ENCODE measurements at places on chromosomes 16 and 17. TPM values are rescaled to one million over a fixed set of nuclear protein-coding genes. Genes with fewer than 3 reads are reported as not detected.

SNX20 gene
- total RNA-seq, result 9.2 TPM

CARD14 gene
- 1.1 TPM for total RNA-seq

DNA sequence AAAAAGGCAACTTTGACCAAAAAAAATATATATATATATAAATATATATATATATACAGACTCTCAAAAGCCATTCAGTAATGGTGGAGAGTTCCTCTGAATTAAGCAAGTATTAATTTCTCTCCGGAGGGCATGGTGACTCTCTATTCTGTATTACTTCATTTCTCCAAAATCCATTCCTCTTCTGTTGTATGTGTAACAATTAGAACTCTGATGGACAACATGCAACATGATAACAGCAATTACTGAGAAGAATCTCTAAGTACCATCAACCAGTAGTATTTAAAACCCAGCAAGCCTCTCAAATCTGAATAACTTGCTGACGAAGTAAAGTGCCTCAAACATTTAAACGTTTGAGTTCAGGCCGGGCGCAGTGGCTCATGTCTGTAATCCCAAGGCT lies 2.3 kb downstream of the GRB2 start:
- no peak for DNase-seq
- H3K4me1 ChIP-seq, result peaks cover 42% of the 10 kb centered on the region

DNA sequence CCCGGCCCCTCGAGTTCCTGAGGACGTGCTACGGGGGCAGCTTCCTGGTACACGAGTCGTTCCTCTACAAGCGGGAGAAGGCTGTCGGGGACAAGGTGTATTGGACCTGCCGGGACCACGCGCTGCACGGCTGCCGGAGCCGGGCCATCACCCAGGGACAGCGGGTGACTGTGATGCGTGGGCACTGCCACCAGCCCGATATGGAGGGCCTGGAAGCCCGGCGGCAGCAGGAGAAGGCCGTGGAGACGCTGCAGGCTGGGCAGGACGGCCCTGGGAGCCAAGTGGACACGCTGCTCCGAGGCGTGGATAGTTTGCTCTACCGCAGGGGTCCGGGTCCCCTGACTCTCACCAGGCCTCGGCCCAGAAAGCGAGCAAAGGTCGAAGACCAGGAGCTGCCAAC lies 21.4 kb downstream of the FLYWCH1 start:
- DNase-seq, result peak; percentile 62
- H3K27me3 ChIP-seq, result no peaks in the 10 kb centered on the region
- H3K36me3 ChIP-seq, result peaks cover 65% of the 10 kb centered on the region
- no peaks in the 10 kb centered on the region for H3K4me1 ChIP-seq
- no peak overlapping the region for H3K27ac ChIP-seq

GRCh38 chr17:78374189-78374588 lies 4.3 kb upstream of the PGS1 start:
- H3K36me3 ChIP-seq, result no peaks in the 10 kb centered on the region
- DNase-seq, result no peak
- H3K4me1 ChIP-seq, result peaks cover 40% of the 10 kb centered on the region
- no peaks in the 10 kb centered on the region for H3K27me3 ChIP-seq
- H3K27ac ChIP-seq, result peak overlapping the region; percentile 73

SLC16A5 gene
- 40.5 TPM for total RNA-seq

- no peak for DNase-seq
- no peaks in the 10 kb centered on the region for H3K4me1 ChIP-seq
- no peak overlapping the region for H3K27ac ChIP-seq
Measured at GRCh38 chr17:48745381-48746275, 17.1 kb upstream of the HOXB13 start.

DNA sequence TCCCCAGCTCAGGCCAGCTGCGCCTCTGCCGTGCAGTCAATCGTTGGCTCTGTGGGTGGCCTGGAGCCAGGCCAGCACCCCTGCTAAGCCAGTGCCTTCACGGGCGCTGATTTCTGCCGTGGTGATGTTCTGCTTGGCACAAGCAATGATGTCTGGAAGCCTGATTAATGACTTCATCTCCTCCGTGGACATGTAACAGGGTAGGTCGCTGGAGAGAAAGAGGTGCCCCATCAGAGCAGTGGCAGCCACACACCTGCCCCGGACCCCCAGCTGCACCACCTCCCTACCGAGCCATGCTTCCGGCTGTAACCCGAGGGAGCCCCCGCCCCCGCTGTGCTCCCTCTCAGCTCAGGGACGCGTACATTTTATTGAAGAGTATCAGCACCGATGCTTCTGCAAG lies 1.9 kb downstream of the ARL16 start:
- peaks cover 14% of the 10 kb centered on the region for H3K36me3 ChIP-seq
- H3K4me3 ChIP-seq, result no peak overlapping the region
- no peak for DNase-seq
- no peak overlapping the region for H3K27ac ChIP-seq

DNA sequence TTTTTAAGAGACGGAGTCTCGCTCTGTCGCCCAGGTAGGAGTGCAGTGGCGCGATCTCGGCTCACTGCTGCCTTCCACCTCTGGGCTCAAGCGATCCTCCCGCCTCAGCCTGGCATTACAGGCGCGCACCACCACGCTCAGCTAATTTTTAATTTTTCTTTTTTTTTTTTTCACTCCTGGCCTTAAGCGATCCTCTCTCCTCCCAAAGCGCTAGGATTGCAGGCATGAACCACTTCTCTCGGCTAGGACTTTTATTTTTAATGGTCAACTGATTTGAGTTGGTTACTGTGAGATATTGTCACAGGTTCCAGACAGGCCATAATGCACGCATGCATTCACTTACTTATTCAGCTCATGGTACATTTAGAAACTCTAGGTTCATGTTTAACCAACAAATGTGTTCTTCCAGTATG lies 888 bp downstream of the PIGW start:
- no peaks in the 10 kb centered on the region for H3K27me3 ChIP-seq
- peaks cover 4% of the 10 kb centered on the region for H3K4me1 ChIP-seq
- H3K4me3 ChIP-seq, result peak overlapping the region; percentile 97
- peak overlapping the region; percentile 99 for H3K27ac ChIP-seq
- DNase-seq, result no peak

GRCh38 chr16:15553313-15554088 lies 89.5 kb downstream of the MARF1 start:
- no peaks in the 10 kb centered on the region for H3K36me3 ChIP-seq
- H3K27ac ChIP-seq, result no peak overlapping the region
- DNase-seq, result no peak
- no peaks in the 10 kb centered on the region for H3K4me1 ChIP-seq
- H3K27me3 ChIP-seq, result no peaks in the 10 kb centered on the region

- no peaks in the 10 kb centered on the region for H3K36me3 ChIP-seq
- peaks cover 5% of the 10 kb centered on the region for H3K4me1 ChIP-seq
Measured at GRCh38 chr16:4273858-4274311, 1.1 kb upstream of the TFAP4 start.

DNA sequence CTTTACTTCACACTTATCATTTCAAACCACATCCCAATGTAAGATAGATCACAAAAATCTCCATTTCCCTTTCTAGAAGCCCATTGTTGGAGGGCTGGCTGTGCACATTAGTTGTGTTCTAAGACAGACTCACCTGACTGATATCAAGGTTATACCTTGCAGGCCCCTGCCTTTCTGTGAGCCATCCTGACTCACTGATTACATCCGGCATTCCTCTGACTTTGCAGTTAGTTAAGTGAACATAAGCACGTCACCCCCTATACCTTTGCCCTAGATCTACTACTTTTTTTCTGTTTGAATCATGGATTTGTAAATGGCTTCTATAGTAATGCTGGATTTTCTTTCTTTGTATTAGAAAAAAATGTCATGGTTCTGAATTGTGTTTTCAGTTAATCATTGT lies 78.3 kb downstream of the TANGO6 start:
- no peak overlapping the region for H3K27ac ChIP-seq
- DNase-seq, result no peak
- no peaks in the 10 kb centered on the region for H3K4me1 ChIP-seq
- H3K27me3 ChIP-seq, result no peaks in the 10 kb centered on the region
- no peak overlapping the region for H3K4me3 ChIP-seq

CACNG5 gene
- total RNA-seq, result not detected

DNA sequence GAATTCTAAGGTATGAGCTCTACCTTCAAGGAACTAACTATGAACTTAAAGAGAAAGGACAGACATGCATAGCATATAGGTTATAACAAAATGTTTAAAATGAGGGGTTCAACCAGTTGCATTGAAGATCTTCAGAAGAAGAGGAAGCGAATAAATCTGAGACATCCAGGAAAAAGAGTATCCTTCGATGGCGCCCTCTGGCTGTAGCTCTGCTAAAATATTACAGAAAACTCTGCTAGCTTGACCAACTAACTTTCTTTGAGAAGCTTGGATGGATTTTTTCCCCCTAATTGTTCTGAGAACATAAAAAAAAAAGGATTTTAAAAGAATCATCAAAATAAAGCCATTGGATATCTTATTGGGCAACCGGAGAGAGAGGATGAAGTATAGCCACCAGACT lies 659.9 kb upstream of the SOX9 start:
- H3K4me3 ChIP-seq, result no peak overlapping the region
- H3K27ac ChIP-seq, result no peak overlapping the region
- H3K4me1 ChIP-seq, result no peaks in the 10 kb centered on the region
- DNase-seq, result no peak
- H3K36me3 ChIP-seq, result no peaks in the 10 kb centered on the region

DNA sequence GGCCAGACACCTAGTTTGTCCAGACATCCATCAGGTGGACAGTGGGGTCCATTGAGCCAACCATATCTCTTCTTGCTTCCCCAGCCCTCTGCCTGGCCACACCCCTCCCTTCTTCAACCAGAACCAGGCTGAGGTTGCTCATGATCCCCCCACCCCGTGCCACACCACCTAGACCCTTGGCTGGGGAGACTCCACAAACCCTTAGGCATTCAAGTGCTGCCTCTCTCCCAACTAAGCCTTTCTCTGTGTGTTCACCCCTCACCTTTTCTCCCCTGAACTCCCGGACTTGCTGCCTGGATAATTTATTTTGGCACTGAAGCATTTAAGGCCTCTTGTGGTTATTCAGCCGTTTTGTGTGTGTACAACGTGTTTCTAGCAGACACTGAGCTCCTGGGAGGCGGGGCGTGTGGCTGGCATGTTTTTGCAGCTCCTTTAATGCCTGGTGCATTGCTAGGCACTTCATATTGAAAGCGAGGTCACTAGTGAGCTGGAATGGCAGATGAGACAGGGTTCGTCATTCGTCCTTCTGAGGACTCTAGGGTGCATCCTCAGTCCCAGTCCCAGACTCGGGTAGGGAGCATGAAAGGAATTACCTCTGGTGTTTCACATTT lies 28.7 kb downstream of the CACNA1G start:
- no peak overlapping the region for H3K4me3 ChIP-seq
- no peak overlapping the region for H3K27ac ChIP-seq
- peaks cover 10% of the 10 kb centered on the region for H3K4me1 ChIP-seq
- H3K36me3 ChIP-seq, result no peaks in the 10 kb centered on the region
- no peaks in the 10 kb centered on the region for H3K27me3 ChIP-seq
- no peak for DNase-seq

DNA sequence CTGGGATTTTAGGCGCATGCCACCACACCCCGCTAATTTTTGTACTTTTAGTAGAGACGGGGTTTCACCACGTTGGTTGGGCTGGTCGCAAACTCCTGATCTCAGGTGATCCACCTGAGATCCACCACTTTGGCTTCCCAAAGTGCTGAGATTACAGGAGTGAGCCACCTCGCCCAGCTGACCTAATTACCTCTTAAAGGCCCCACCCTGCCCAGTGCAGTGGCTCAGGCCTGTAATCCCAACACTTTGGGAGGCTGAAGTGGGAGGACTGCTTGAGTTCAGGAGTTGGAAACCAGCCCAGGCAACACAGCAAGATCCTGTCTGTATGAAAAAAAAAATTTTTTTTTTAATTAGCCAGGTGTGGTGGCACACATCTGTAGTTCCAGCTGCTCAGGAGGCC lies 2.9 kb upstream of the COASY start:
- no peaks in the 10 kb centered on the region for H3K27me3 ChIP-seq
- H3K4me3 ChIP-seq, result no peak overlapping the region

CDYL2 gene
- 21.0 TPM for total RNA-seq

HID1 gene
- total RNA-seq, result 33.5 TPM

- peaks cover 3% of the 10 kb centered on the region for H3K4me1 ChIP-seq
- H3K27me3 ChIP-seq, result no peaks in the 10 kb centered on the region
- no peak overlapping the region for H3K4me3 ChIP-seq
- H3K36me3 ChIP-seq, result peaks cover 40% of the 10 kb centered on the region
Measured at GRCh38 chr16:87328846-87329245, 11.7 kb upstream of the C16orf95 start.

- no peak overlapping the region for H3K4me3 ChIP-seq
- peak overlapping the region; percentile 6 for H3K27ac ChIP-seq
- no peaks in the 10 kb centered on the region for H3K36me3 ChIP-seq
- no peak for DNase-seq
- peaks cover 33% of the 10 kb centered on the region for H3K4me1 ChIP-seq
Measured at GRCh38 chr17:64008346-64008745, 10.2 kb downstream of the PRR29 start.
